ENCODE measurements at places on chromosomes 5 and 9.

- no peak for DNase-seq
These were observed 82.7 kb downstream of the DOCK8 start for GRCh38 chr9:297104-297972.

GRCh38 chr9:89113851-89114250 is 64.8 kb downstream of the SHC3 start:
- DNase-seq = no peak

GRCh38 chr9:120182011-120182410 is 398.0 kb downstream of the CDK5RAP2 start:
- DNase-seq = no peak

DNA sequence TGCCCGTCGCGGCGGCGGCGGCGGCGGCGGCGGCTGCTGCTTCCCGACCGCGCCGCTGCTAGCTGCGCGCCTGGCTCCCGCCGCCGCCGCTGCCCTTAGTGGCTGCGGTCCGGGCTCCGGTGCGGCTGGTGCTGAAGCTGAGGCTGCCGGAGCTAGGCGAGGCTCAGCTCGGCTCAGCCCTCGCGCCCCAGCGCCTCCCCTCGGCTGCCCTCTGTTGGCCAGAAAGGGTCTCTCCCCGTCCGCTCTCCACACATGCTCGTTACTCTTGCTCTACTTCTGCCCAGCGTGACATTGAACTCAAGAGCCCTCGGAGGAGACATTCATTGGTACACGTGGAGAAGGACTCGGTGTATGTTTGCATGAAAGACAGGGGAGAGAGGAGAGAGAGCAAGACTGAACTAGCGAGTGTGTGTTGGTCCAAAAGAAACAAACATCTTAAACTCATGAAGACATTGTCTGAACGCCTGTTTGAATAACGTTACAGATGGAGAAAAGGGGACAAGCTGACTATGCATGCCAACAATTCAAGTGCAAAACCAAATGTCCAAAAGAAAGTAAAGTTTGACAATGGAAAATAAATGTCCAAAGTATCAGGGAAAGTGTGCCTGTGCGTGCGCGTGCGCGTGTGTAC is at the start of gene HCN1:
Gene HCN1, minus strand, starts transcription at position 175 of the 631 bp plus-strand sequence.
- no peak for DNase-seq

DNA sequence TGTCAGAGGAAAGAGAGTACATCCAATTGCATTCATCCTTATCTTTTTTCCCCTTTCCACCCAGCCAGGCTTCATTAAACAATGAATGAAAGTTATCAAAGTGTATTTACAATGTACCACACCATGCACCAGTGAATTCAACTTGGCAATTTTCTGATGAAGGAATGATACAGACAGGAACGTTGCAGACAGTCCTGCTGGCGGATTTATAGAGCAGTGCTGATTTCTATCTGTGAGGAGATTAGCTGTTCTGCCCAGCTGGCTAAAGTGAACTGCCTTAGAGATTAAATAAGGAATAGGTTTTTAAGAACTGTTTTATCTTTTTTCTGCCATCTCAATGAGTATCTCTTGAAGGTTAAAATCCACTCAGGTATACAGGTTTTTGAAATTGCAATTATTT is 403.9 kb downstream of the CDH18 start:
- DNase-seq = no peak

- no peak for DNase-seq
These were observed 297.4 kb upstream of the ZNF608 start for GRCh38 chr5:125043781-125044391.

GRCh38 chr5:37838933-37839341 is 904 bp downstream of the GDNF start:
- no peak for DNase-seq

DNA sequence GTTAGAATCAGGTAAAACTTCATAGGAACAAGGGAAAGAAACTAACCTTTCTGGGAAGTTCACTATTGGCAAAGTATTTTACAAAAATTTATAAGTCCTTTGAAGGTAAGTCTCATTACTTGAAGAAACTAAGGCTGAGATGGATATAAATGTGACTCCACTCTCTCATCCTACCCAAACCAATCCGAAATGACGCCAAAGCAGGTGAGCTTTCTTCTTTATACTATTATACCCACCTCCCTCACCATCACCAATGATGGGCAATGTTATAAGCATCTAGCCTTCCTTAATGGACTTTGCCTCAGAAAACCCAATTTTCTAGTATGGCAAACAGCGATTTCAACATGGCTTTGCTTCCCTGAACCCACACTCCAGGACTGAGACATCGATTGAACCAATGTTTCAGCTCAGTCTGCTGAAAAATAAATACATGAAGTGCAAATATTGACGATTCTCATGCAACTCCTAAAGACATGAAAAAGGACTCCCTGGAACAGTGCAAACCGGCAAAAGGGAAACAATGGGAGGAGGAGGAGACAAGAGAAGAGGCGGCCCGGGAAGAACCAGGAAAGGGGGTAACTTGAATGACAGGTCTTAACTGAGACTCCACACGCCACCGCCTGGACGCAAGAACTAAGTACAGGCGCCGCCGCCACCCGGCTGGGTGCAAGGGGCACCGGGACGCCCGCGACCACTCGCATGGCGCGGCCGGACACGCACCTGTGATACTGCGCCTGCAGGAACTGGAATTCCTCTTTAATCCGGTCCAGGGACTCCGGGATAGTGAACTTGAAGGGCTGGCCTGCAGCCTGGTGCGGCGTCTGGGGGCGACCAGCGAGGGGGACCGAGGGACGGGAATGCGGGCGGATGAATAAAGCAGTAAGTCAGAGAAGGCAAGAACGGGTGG is 2.5 kb downstream of the TLE1 start:
- no peak for DNase-seq

GRCh38 chr5:118791926-118792734 is 196.2 kb downstream of the DTWD2 start:
- no peak for DNase-seq
